ENCODE measurements at places on chromosomes 6 and 20.

DNA sequence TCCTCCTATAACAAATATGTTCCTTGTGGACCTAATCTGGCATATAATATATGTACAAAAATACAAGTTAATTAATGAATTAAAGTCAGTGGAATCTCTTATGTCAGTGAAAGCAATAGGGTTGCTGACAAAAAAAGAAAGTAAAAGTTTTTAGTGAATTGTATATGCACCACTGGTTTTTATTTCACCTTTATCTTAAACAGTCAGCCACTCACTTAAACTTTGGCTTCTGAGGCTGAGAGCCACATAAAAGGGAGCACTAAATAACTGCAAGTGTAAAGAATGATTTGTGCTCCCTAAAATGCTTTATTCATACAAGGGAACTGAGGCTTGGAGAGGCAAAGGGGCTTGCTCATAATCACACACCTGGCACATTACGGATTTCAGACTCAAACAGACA is 9.9 kb upstream of the F13A1 start:
- DNase-seq, result no peak

- peak; percentile 75 for DNase-seq
Measured at GRCh38 chr6:159450815-159451465, 242.1 kb downstream of the SOD2 start.

DNA sequence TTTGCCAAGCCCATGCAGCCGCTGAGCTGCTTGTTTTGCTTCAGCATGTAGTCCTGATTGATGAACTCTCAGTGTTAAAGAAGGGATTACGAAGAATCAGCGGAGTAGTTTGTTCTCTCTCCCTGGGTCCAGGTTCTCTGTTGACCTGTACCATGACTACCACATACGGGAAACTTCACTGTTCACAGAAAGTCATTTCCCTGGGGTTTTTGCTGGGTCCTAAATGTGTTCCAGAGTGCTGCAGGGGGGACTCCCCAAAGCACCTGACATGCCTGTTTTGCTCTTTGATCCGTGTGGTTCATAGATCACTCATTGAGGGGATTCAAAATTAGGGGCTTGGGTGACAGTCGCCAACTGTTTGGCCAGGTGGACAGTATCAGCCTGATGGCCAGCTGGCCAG is 5.5 kb downstream of the LSM14B start:
- no peak for DNase-seq

DNA sequence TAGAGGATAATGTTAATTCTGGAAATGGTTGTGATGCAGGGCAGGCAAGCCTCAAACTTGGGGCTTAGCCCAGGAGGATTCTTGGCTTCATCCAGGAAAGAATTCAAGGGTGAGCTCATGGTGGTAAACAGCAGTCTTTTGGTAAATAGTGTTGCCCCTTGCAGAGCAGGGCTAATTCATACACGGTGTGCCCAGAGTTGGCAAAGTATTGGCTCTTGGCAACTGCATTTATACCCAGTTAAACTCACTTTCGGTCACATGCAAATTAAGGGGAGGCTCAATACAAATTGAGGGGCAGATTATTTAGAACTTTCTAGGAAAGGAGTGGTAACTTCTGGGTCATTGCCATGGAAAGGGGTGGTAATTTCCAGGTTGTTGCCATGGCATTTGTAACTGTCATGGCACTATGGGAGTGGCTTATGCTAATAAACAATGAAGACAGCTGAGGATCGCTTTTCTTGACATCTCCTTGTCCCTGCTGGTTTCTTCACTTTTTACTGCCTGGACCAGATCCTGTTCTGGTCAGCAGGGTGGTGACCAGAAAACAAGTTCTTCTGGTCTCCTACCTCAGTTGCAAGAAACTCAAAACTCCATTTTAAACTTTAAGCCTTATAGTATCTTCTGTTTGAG is 3.9 kb upstream of the OTOR start:
- no peak for DNase-seq

- DNase-seq, result peak; percentile 73
Measured at GRCh38 chr20:38108438-38108985, 56.6 kb downstream of the TGM2 start.

DNA sequence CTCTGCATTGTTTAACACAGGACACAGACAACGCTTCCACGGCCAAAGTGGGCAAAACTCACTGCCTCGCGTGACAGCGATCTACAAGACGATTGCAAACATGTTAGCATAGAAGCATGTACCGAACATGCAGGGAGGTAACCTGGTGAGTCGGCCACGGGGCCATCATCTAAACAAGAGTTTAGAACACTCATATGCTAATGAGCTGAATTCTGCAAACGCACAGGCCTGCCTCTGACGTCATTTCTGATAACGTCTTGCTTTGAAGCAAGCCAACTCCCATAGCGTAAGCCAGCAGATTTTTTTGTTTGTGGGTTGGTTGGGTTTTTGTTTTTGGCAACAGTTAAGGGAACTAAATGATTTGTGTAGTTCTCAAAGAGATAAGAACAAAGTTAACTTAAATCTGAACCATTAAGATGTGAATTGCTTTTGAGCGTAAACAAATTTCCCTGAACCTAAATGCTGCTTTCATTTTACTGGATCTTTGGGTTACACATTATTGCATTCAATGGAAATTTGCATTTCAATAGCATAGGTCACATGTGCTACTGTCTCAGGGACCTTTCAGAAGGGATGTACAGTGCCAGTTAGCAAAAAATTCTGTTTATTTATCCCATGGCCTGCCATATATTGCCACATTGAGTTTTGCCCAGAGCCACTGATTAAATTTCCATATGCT is 184.5 kb upstream of the PDE10A start:
- no peak for DNase-seq

DNA sequence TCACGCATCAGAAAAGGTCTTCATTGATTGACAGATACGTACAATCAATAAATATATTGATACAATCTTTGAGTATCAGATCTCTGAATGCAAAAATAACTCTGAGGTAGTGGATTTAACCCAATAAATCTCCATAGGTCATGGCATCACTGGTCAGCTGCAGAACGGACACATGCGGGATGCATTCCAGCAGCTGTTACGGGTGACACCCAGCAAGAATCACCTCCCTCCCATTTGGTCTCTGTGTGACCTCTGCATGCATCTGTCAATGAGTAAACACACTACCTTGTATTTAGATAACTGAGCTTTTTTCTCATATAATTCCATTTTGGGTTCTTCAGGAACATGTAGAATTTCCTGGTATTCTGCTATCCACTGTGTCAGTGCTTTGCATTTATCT is 285.4 kb downstream of the SYNE1 start:
- DNase-seq, result no peak

DNA sequence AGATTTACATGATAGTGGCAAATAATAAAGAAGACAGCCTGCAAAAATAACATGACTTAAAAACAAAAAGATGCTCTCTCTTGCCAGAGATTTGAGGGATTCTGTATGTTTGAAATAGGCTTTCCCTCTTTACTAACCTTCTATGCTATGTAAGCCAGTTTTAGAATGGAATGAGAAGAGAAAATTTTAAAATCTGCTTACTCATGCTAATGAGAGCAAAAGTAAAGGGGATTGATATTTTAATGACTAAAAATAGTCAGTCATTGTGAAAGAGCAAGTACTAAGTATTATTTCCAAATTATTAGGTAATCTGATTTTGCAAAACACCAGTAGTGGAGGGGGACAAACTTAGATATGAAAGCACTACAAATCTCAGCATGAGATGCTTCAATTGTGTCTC is 563.3 kb upstream of the ADGRB3 start:
- DNase-seq, result no peak

DNA sequence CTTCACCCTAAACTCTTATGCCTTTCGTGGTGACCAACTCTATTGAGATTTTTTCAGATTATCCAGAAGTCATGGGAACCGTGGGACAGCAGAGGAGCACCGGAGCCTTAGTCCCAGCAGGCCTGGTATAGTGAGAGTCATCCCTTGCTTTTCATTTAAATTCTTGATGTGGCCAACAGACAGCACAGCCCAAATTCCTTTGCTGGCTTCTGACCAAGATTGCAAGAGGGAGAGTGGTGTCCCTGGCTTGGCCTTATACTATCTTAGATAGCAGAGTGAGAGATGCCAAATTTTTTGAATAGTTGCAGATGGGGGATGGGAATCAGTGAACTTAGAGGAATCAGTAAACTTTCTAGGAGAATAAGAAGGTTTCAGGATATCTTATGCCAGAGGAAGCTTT is 7.8 kb downstream of the STX11 start:
- DNase-seq, result peak; percentile 82

DNA sequence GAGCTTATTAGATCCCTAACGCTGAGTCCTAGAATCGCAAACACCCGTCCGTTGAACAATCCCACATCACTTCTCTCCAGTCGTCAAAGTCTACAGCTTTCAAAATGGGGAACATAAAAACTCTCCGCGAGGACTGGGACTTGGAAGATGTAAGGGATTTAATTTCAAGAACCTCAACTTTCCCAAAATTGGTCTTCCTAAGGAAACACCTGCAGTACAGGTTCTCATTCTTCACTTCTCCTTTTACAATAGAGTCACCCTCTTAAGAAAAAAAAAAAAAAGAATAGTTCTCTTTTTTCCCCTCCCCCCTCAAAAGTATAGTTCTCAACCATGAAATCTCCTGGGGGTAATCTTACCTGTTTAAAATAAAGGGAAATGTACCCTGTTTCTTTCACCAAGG is 6.6 kb upstream of the ZBTB22 start:
- no peak for DNase-seq

DNA sequence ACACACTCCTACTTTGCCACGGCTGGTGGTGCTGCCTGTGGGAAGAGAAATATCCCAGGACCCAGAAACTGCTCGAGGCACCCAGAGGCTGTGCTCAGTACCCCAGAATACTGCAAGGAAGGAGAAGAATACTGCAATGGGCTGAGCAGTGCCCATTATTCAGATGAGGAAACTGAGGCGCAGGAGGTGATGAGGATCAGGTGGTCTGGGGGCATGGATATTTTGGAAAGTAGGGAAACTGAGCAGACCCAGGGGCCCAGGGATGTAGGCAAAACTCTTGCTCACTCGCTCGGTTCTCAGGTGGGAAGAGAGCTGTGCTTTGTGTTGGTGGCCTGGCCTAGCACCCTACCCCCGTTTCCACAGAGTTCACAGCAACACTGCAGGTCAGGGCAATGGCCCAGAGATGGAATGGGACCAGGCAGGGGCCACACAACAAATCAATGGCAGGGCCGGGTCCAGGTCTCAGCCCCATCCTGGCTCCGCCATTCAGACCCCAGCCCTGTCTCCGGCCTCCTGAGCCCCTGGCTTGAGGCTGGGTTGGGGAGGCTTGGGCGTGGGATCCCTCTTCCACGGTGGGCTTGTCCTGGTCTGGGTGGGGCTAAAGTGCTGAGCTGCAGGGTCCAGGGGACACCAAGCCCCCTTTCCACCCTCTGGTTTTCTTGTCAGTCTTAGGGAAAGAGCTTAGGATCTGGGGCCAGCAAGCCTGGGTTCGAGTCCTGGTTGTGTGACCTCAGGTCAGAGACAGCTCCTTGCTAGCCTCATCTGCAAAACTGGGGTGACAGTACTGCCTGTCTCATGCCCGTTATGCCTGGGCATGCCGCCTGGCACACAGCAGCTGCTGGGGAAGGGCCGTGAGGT is 33.9 kb downstream of the SUN5 start:
- no peak for DNase-seq

- peak; percentile 56 for DNase-seq
Measured at GRCh38 chr20:49914310-49915117, 815 bp downstream of the SPATA2 start.

DNA sequence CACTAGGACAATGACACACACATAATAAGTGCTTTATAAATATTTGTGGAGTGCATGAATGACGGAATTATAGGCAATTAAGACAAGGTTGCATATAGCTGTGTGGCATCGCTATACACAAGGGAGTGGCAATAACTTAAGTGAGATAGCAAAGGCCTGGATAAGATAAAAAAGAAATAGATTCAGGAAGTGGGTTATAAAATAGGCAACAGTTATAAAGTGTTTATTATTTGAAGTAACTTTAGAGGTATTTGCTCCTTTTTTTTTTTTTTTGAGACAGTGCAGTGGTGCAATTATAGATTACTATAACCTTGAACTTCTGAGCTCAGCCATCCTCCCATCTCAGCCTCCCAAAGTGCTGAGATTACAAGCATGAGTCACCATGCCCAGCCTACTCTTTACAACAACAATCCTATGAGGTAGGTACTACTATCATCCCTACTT is 75.9 kb upstream of the LOC128125822 start:
- no peak for DNase-seq

GRCh38 chr6:167211881-167212712 is 54.3 kb upstream of the GPR31 start:
- no peak for DNase-seq

GRCh38 chr20:63009988-63010769 is 3.4 kb upstream of the BHLHE23 start:
- DNase-seq, result no peak

DNA sequence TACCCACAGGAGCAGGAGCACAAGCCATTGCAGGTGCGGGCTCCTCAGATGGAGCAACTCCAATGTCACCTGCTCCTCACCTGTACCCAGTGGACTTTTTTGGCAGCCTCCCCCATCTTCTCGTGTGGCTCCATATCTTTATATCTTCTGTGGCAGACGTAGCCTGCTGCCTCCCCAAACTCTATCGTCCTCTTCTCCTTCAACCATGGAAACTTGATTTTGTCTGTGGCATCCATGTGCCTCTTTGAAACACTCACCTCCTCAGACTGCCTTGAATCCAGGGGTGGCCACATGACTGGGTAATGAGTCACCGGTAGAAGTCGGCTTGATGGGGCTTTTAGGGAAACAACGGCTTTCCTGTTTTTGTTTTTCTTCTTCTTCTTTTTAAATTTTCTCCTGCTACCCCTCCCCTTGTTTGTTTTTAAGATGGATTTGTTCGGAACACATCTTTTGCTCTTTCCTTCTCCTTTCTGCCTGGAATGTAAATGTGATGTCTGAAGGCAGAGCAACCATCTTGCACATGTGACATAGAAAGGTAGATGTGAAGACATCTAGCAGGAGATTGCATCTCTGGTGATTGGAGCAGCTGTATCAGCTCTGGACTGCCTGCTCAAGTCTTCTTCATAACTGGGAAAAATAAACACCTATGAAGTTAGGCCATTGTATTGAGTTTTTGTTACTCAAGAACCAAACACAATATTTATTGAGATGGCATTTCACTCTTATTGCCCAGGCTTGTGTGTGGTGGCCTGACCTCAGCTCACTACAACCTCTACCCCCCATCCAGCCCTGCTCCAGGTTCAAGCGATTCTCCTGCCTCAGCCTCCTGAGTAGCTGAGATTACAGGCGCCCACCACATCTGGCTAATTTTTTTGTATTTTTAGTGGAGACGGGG is 69.9 kb upstream of the DDR1 start:
- DNase-seq, result peak; percentile 67

- no peak for DNase-seq
Measured at GRCh38 chr6:89258912-89259311, 41.8 kb upstream of the GABRR1 start.

- DNase-seq, result no peak
Measured at GRCh38 chr20:9642882-9643281, 128.5 kb downstream of the LAMP5 start.

DNA sequence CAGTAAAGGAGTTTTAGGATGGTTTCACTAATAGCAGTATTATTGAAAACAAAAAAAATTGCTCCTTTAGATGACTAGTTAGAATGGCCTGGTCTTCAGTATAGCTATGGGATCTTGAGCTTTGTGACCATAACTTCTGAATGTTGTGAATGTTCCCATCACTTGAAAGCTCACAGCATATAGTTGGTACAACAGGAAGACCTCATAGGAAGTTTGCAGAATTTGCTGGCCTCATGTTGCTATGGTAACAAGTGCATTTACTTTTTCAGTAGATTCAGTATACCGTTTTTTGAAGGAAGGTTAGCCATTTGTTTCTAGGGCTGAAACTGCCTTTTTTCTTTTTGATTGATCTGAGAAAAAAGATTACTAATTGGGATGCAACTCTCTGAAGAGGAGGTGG is 8.3 kb downstream of the PHF3 start:
- DNase-seq, result no peak

GRCh38 chr6:130473886-130474285 is 108.1 kb downstream of the TMEM200A start:
- peak; percentile 44 for DNase-seq

GRCh38 chr6:37137201-37138090 is 32.5 kb upstream of the PIM1 start:
- peak; percentile 95 for DNase-seq
